ENCODE measurements at places on chromosomes 5 and 9. TPM values are rescaled to one million over a fixed set of nuclear protein-coding genes. Genes with fewer than 3 reads are reported as not detected.

SUSD3 gene
- 35.6 TPM for total RNA-seq

FAM81B gene
- total RNA-seq = not detected

BRIX1 gene
- 30.2 TPM for total RNA-seq

ORM2 gene
- not detected for total RNA-seq

SHOC1 gene
- total RNA-seq = not detected

SMIM32 gene
- not detected for total RNA-seq

FYB1 gene
- total RNA-seq = 478 TPM

TMC1 gene
- total RNA-seq = not detected

SPINK13 gene
- not detected for total RNA-seq

CREBRF gene
- 92.7 TPM for total RNA-seq

ADAMTS16 gene
- total RNA-seq = not detected

All from CD4-positive, alpha-beta T cell (primary cell).